B cell (primary cell): ENCODE measurements at places on chromosomes 12 and 14. TPM values are rescaled to one million over a fixed set of nuclear protein-coding genes. Genes with fewer than 3 reads are reported as not detected.

MLXIP gene
- 91.2 and 94.5 TPM in 2 replicates for total RNA-seq

DNA sequence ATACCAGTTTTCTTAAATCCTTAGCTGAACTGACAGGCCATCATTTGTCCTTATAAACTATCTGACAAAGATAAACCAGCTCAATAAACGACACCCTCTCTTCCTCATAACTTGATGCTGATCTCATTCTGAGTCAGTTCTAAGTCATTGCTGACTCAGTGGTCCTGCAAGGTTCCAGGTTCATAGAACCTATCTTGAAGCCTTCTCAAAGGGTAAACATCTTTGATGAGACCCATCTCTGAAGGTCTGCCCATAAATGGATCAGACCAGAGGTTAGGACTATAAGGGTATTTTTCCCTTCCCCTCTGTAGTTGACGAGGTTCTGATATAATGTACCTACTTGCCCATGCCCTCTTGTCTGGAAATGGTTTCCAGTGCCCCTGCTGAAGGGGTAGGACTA is 11.9 kb downstream of the NAA25 start:
- peaks cover 3% of the 10 kb centered on the region for H3K36me3 ChIP-seq
- peak overlapping the region; percentile 79 for H3K27ac ChIP-seq
- no peak overlapping the region for H3K4me3 ChIP-seq
- DNase-seq = no peak

DNA sequence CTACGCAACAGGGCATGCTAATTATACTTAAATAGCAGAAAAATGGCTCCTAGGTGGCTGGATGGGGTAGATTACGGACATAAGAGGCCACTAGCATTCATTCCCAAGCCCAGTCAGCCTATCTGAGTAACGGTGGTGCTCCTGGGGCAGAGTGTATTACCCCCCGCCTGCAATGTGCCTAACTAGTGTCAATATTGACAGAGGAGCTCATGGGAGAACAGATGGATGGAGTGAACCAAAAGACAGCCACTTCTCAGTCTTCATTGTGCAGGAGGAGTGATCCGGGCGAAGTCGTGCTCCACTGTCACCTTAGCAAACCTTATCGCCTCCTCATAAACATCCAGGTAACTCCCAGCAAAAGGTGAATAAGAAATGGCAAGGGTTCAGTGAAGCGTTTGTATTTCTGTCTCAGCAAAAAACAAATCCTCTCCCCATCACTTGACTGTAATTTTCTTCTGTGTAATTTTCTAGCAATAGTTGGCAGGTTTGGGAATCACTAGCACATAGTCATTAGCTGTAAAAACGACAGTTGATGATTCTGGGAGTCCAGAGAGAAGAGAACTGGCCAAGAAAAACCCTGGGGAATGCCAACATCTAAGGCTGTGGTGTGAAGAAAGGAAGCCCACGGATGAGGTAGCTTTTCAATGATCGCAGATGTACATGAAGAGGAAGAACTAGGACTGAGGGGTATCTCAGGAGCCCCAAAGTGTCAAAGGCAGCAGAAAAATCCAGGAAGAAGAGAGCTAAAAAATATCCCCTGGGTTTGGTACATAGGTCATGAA is 126.6 kb upstream of the BCL2L14 start:
- no peak overlapping the region for H3K4me3 ChIP-seq
- no peak for DNase-seq
- no peaks in the 10 kb centered on the region for H3K36me3 ChIP-seq

SLC2A13 gene
- 8.6 and 9.9 TPM in 2 replicates for total RNA-seq

GRCh38 chr14:99909513-99910064 is 116.4 kb downstream of the EML1 start:
- no peaks in the 10 kb centered on the region for H3K4me1 ChIP-seq
- no peak for DNase-seq
- H3K27ac ChIP-seq = no peak overlapping the region
- H3K4me3 ChIP-seq = no peak overlapping the region
- H3K36me3 ChIP-seq = no peaks in the 10 kb centered on the region

- no peaks in the 10 kb centered on the region for H3K36me3 ChIP-seq
- no peak overlapping the region for H3K27ac ChIP-seq
- no peak for DNase-seq
- H3K4me1 ChIP-seq = no peaks in the 10 kb centered on the region
- no peaks in the 10 kb centered on the region for H3K27me3 ChIP-seq
Observed at GRCh38 chr14:71472356-71473340, 459.6 kb upstream of the RGS6 start.

DNA sequence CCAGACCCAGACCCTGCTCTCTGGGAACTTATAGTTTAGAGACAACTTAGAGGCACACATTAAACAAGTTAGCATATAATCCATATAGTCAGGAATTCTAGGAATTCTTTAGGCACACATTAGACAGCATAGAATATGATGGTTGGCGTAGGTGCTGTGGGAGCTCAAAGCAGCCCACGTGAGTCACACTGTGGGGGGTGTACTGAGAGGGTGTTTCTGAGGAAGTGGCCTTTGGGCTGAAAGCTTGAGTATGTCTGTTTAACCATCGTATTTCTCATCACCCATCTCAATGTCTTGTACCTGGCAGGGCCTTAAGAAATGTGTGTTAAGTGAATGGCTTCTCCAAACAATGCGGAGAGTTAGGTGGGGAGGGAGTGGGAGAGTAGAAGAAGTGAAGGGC is 67.2 kb downstream of the TMEM30B start:
- H3K4me3 ChIP-seq = no peak overlapping the region
- H3K36me3 ChIP-seq = no peaks in the 10 kb centered on the region
- DNase-seq = no peak
- no peak overlapping the region for H3K27ac ChIP-seq
- no peaks in the 10 kb centered on the region for H3K4me1 ChIP-seq

DNA sequence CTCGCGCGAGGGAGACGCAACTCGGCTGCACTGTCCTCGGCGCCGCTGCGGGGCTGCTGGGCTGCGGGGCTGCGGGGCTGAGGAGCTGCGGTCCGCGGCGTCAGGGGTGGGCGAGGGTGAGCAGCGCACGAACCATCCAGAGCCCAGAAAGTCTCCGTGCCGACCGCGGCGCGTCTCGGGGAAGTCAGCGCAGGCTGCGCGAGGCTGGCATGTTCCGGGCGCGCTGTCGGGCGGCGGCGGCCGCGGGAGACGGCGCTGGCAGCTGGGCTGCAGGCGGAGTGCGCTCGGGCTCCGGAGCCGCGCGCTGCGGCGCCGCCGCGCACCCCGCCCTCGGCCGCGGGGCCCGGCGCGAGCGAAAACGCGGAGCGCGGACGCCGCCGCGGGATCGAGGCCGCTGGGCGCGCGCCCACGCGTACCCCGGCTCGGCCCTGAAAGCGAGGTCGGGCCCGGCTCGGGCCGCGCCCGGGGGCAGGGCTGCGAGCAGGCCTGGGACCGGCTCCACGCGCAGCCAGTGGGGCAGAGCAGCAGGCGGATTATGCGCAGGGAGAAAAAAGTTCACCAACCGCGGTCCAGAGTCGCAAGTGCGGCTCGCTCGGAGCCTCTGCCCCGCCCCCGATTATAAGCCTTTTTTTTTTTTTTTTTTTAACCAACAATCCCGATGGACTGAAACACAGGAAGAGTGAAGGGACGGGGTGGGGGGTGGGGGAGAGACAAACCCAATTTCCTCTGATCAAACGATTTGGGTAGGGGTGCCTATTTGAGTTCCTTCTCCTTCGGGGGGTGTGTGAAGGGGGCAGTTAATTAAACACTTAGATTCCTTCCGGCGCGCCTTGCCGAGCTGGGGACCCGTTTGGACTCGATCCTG is at the start of gene PRICKLE1:
Gene PRICKLE1 (minus strand): TSS at position 282 of the 865 bp plus-strand sequence. CDS start 117,230 bp downstream, outside the sequence.
- H3K4me3 ChIP-seq = peak within 1 kb of the TSS; percentile 74
- peaks cover 21% of the 10 kb centered on the region for H3K4me1 ChIP-seq
- peak; percentile 78 for DNase-seq
- no peaks in the 10 kb centered on the region for H3K36me3 ChIP-seq

- H3K4me3 ChIP-seq = no peak overlapping the region
- no peak overlapping the region for H3K27ac ChIP-seq
- DNase-seq = no peak
- H3K27me3 ChIP-seq = no peaks in the 10 kb centered on the region
- H3K4me1 ChIP-seq = no peaks in the 10 kb centered on the region
Observed at GRCh38 chr12:22974865-22975264, 349.9 kb downstream of the ETNK1 start.

- H3K27ac ChIP-seq = no peak overlapping the region
- DNase-seq = no peak
- peaks cover 53% of the 10 kb centered on the region for H3K36me3 ChIP-seq
- no peaks in the 10 kb centered on the region for H3K27me3 ChIP-seq
- no peak overlapping the region for H3K4me3 ChIP-seq
Observed at GRCh38 chr12:66137937-66138336, 7.4 kb upstream of the LLPH start.

DNA sequence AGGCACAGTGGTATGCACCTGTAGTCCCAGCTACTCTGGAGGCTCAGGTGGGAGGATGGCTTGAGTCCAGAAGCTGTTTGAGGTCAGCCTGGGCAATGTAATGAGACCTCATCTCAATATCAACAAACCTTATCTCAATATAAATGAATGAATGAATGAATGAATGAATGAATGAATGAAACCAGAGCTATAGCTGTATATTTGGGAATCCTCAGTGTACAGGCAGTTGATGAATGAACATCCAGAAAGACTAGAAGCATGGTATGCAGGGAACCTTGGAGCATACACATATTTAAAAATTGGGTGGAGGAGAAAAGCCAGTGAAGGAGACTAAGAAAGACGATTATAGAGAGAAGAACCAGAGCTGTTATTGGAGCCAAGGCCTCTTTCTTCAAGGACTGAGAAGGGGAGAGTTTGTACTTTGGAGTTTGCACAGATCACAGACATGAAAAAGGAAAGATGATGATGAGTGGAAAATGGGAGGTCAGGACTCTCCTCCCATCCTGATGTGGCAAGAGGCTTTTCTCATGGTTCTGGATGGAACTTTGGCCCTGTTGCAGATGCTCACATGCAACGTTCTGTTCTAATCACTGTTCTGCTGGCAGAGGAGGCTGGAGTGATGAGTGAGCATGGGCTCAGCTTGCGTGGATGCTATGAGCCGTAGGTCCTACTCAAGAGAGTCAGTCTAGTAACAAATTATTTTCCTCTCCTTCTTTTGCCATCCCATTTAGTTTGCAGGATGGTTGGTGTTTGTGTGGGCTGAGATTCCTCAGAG is 114.4 kb downstream of the PRKCH start:
- no peak for DNase-seq
- no peak overlapping the region for H3K27ac ChIP-seq
- H3K4me3 ChIP-seq = no peak overlapping the region
- no peaks in the 10 kb centered on the region for H3K36me3 ChIP-seq

TMCC3 gene
- total RNA-seq = 8.8 and 10.1 TPM in 2 replicates

PARPBP gene
- 5.2 and 6.6 TPM in 2 replicates for total RNA-seq

- DNase-seq = no peak
- H3K4me1 ChIP-seq = no peaks in the 10 kb centered on the region
- no peak overlapping the region for H3K4me3 ChIP-seq
- no peak overlapping the region for H3K27ac ChIP-seq
- no peaks in the 10 kb centered on the region for H3K36me3 ChIP-seq
Observed at GRCh38 chr12:85657251-85657650, 179.0 kb downstream of the RASSF9 start.

DNA sequence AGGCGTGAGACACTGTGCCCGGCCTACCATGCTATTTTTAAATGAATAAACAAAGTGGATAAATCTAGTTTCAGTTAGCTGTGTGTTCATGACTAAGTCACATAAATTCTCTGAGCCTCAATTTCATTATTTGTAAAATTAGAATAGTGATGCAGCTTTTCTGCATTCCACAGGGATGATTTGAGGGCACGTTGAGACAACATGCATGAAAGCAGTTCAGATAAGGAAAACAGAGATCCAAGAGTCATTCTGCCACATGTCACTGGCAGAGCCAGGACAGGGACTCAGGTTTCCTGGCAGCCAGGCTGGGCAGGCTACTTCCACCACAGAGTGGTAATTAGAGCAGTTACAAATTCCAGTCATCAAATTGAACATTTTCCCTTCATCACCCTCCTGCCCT is 2.9 kb upstream of the PPP4R4 start:
- H3K4me1 ChIP-seq = peaks cover 19% of the 10 kb centered on the region
- H3K27me3 ChIP-seq = peaks cover 43% of the 10 kb centered on the region
- H3K36me3 ChIP-seq = no peaks in the 10 kb centered on the region

CRACR2A gene
- 26.1 and 26.8 TPM in 2 replicates for total RNA-seq

NTS gene
- not detected in 2 replicates for total RNA-seq

GRCh38 chr12:29743801-29744200 is 39.9 kb downstream of the TMTC1 start:
- H3K4me3 ChIP-seq = no peak overlapping the region
- H3K4me1 ChIP-seq = no peaks in the 10 kb centered on the region
- DNase-seq = no peak
- no peak overlapping the region for H3K27ac ChIP-seq
- no peaks in the 10 kb centered on the region for H3K27me3 ChIP-seq

CLEC9A gene
- not detected in 2 replicates for total RNA-seq

DNA sequence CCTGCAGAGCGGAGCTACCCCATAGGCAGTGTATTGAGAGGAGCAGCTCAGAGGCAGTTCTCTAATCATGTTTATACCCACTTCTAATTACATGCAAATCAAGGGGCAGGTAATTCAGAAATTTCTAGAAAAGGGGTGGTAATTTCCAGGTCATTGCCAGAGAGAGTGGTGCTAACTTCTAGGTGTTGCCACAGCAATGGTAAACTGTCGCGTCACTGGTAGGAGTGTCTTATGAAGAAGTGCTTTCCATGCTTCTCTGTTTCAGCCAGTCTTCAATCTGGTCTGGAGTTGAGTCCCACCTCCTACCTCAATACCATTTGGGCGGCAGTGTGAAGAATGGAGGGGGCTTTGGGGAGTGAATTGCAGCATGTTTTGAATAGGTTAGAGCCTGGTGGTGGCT is 8.5 kb upstream of the AMN1 start:
- no peaks in the 10 kb centered on the region for H3K27me3 ChIP-seq
- peak; percentile 5 for DNase-seq
- no peaks in the 10 kb centered on the region for H3K36me3 ChIP-seq

SSPN gene
- total RNA-seq = 16.8 and 19.6 TPM in 2 replicates

C12orf50 gene
- total RNA-seq = 0.10 and 0.22 TPM in 2 replicates

- no peak overlapping the region for H3K27ac ChIP-seq
- no peak for DNase-seq
- H3K27me3 ChIP-seq = no peaks in the 10 kb centered on the region
- no peak overlapping the region for H3K4me3 ChIP-seq
- H3K36me3 ChIP-seq = no peaks in the 10 kb centered on the region
- no peaks in the 10 kb centered on the region for H3K4me1 ChIP-seq
Observed at GRCh38 chr12:51911307-51911706, 4.0 kb downstream of the ACVRL1 start.

RPS6KA5 gene
- 33.8 and 34.6 TPM in 2 replicates for total RNA-seq

CFAP73 gene
- total RNA-seq = 5.1 and 5.8 TPM in 2 replicates

- no peaks in the 10 kb centered on the region for H3K4me1 ChIP-seq
- no peaks in the 10 kb centered on the region for H3K36me3 ChIP-seq
- H3K27me3 ChIP-seq = no peaks in the 10 kb centered on the region
- DNase-seq = no peak
- H3K27ac ChIP-seq = no peak overlapping the region
Observed at GRCh38 chr12:93530358-93530757, 42.1 kb upstream of the SOCS2 start.

DNA sequence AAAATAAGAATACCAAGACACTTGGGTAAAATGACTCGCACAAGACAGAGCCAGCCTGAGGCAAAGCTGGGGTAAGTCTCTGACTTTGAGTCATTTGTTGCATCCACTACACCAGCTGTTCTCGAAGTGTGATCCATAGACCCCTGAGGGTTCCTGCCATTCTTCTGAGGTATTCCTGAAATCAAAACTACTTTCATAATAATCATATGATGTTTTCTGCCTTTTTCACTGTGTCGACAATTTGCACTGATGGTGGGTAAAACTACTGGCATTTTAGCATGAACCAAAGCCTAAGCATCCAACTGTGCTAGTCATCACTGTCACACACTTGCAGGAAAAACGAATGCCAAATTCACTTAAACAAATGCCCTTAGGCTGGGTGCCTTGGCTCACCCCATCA is 135.5 kb upstream of the FUT8 start:
- H3K27me3 ChIP-seq = no peaks in the 10 kb centered on the region
- H3K36me3 ChIP-seq = peaks cover 3% of the 10 kb centered on the region
- no peak overlapping the region for H3K27ac ChIP-seq
- peaks cover 5% of the 10 kb centered on the region for H3K4me1 ChIP-seq
- H3K4me3 ChIP-seq = no peak overlapping the region
